ENCODE measurements at places on chromosomes 7 and 10. TPM values are rescaled to one million over a fixed set of nuclear protein-coding genes. Genes with fewer than 3 reads are reported as not detected.

MINDY4 gene
- total RNA-seq = 1.1 TPM

OR2A12 gene
- total RNA-seq = not detected

PAPSS2 gene
- total RNA-seq = 0.07 TPM

RBP4 gene
- not detected for total RNA-seq

TLX1 gene
- not detected for total RNA-seq

MRPL32 gene
- 54.4 TPM for total RNA-seq

DNA sequence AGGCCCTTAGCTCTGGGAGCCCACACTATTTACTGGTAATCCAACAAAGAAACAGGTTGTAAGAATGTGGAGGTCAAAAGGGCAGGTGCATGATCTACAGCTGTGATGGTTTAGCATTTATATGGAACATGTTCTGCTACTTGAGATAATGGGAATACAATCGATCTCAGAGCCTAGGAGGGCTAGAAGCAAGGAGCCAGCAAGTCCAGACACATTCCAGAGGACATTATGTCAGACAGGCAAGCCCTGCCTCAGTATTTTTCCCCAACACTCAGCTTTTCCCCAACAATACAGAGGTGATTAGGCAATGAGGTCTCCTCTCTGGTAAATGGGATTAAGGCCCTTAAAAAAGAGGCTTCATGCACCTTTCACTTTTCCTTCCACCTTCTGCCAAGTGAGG lies 21.4 kb upstream of the GNAT3 start:
- no peaks in the 10 kb centered on the region for H3K27me3 ChIP-seq
- no peak for DNase-seq
- H3K4me1 ChIP-seq = no peaks in the 10 kb centered on the region
- H3K27ac ChIP-seq = no peak overlapping the region

- H3K27ac ChIP-seq = no peak overlapping the region
- H3K27me3 ChIP-seq = no peaks in the 10 kb centered on the region
- no peaks in the 10 kb centered on the region for H3K36me3 ChIP-seq
- no peak for DNase-seq
- peaks cover 1% of the 10 kb centered on the region for H3K4me1 ChIP-seq
- H3K4me3 ChIP-seq = no peak overlapping the region
Observed at GRCh38 chr10:29542723-29543122, 92.0 kb downstream of the SVIL start.

DNA sequence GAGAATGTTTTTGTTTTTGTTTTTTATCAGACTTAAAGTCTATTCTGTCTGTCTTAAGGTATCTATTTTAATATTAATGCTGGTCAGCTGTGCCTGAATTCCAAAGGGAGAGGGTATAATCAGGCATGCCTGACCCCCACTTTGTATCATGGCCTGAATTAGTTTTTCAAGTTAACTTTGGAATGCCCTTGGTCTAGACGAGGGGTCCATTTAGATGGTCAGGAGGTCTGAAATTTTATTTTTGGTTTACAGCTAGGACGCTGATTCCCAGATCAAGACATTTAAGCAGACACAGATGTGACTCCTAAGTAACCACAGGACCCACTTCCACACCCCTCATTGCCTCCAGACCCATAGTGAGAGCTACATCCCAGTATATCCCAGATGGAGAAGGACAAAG lies 189.5 kb downstream of the ARHGAP12 start:
- H3K4me1 ChIP-seq = no peaks in the 10 kb centered on the region
- H3K4me3 ChIP-seq = no peak overlapping the region
- no peak for DNase-seq
- H3K36me3 ChIP-seq = no peaks in the 10 kb centered on the region

DNA sequence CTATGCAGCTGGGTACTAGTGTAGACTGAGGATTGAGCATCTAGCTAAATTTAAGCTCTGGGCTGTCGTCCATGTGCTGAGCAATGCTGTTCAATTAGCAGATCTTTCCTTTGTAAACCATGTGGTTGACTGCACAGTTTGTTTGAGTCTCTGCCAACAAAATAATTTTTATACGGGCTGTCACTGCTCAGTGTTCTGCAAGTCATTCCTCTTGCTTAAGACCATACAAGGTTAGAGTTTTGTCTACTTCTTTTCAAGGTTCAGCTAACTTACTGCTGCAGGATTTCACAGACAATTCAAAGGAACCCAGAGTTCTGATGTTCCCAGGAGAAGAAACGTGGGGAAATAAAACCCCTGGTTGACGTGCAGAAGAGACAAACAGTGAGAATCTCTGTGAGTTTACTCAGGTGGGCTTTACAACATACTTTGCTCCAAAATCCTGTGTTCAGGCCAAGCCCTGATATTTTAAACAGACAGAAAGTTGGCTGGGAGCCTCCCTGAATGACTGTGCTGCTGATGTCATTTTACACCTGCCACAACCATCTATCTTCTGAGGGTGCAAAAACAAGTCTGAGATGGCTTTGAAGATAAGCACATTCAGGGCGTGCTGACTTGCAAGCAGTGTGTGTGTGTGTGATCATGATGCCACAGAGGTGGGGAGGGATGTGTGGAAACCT lies 177.1 kb upstream of the SVIL start:
- no peak overlapping the region for H3K27ac ChIP-seq
- no peak overlapping the region for H3K4me3 ChIP-seq
- peak; percentile 59 for DNase-seq
- H3K36me3 ChIP-seq = no peaks in the 10 kb centered on the region
- H3K4me1 ChIP-seq = peaks cover 16% of the 10 kb centered on the region

- no peaks in the 10 kb centered on the region for H3K4me1 ChIP-seq
- no peaks in the 10 kb centered on the region for H3K36me3 ChIP-seq
- no peak for DNase-seq
- no peak overlapping the region for H3K27ac ChIP-seq
- H3K4me3 ChIP-seq = no peak overlapping the region
Observed at GRCh38 chr10:120394446-120394845, 62.6 kb upstream of the PLPP4 start.

DNA sequence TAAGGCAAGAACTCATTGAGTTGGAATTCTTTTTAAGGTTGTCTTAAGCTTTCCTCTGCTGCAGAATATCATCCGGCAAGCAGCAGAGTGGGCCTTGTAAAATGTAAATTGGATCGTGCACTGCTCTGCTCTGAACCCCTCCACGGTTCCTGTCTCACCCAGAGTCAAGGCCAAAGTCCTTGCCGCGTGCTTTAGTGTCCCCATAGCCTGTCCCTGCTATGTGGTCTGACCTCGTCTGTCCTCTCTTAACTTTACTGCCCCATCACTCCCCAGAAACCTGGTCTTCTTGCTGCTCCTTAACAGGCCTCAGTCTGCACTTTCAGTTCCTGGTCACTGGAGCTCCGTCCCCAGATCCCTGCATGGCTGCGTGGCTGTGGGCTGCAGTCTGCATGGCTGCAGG lies 121.6 kb upstream of the SDK1 start:
- H3K27ac ChIP-seq = no peak overlapping the region
- peaks cover 22% of the 10 kb centered on the region for H3K27me3 ChIP-seq
- DNase-seq = no peak

DNA sequence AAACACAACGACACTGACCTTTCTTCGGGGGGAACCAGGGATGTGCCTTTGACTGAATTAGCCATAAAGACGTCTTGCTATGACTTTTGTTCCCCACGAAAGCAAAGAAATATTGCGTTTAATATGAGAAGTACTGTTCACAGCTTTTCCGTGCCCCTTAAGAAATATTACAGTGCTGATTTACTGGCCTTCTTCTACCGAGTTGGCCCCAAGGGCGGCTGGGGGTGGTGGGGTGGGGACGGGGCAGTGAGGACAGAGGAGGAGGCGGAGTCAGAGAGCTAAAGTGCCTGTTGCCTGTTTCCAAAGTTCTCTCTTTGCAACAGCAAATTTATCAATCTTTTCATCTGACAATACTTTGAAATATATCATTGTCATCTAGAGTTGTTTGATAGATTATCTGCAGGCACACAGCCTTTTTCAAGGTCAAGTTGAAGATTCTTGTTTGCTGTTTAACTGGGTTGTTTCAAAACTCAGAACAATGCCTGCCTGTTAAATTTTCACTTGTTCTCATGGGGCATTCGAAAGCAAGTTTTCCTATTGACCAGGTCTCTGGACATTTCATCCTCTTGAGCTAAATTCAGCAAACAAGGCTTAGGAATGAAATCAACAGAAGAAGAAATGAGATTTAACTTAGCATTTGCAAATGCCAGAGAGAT lies 9.0 kb downstream of the PTF1A start:
- no peaks in the 10 kb centered on the region for H3K4me1 ChIP-seq
- no peak overlapping the region for H3K27ac ChIP-seq
- H3K27me3 ChIP-seq = peaks cover 89% of the 10 kb centered on the region
- no peaks in the 10 kb centered on the region for H3K36me3 ChIP-seq

DNA sequence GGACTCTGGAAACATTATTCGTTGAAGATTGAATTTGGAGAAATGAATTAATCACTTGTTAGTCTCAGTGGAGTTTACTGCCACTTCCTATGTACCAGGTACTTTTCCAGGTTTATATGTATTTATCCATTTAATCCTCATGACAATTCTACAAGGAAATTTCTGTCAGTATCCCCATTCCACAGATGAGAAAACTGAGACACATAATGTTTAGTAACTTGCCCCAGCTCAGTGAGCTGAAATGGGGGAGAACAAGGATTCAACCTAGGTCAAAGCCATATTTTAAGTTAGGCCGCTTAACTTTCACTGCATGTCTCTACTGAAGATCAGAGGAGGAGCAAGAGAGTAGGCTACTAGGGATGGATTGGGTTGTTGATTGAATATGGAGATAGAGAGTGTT lies 4.6 kb upstream of the SCIN start:
- peaks cover 31% of the 10 kb centered on the region for H3K4me1 ChIP-seq
- peaks cover 24% of the 10 kb centered on the region for H3K27me3 ChIP-seq
- H3K4me3 ChIP-seq = no peak overlapping the region
- H3K27ac ChIP-seq = no peak overlapping the region
- peaks cover 1% of the 10 kb centered on the region for H3K36me3 ChIP-seq
- DNase-seq = no peak

DNA sequence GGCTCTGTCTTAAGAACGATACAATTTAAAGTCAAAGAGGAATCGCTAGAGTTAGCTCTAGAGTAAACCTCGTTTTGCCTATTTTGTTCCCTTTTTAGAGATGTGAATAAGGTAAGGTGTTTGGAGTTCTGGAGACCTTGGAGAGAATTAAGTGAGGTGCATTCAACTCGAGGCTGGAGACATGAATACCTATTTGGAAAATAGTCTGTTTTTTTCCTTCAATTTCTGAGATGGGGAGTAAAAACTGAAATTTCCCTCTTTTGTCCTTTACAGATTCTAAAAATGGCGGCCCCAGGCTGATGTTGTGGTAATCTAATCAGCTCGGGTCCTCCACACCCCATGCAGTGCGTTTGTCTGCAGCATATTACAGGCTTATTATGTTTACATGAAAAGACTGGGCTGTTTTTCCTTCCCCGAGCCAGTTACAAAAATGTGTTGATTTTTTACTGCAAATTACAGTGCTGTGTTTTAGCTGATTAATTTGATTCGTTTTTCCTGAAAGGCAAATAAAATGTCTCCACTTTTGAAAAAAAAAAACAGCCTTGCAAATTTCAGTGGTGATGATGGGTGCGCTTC lies 1.5 kb downstream of the KMT2E start:
- DNase-seq = peak; percentile 59
- H3K36me3 ChIP-seq = peaks cover 62% of the 10 kb centered on the region
- H3K4me1 ChIP-seq = peaks cover 26% of the 10 kb centered on the region

GRCh38 chr7:142811154-142811737 lies 40.5 kb downstream of the PRSS2 start:
- H3K4me1 ChIP-seq = peaks cover 68% of the 10 kb centered on the region
- no peaks in the 10 kb centered on the region for H3K36me3 ChIP-seq
- H3K27ac ChIP-seq = peak overlapping the region; percentile 84
- DNase-seq = no peak
- peak overlapping the region; percentile 25 for H3K4me3 ChIP-seq

Data from activated CD8-positive, alpha-beta memory T cell treated with anti-CD3 and anti-CD28 coated beads, Interleukin-2, amount 10 ng/mL, durations not matched to agents 7 days and 5 days (primary cell).